Pancreas (tissue), 10 donors: ENCODE measurements at places on chromosomes 3 and 15. TPM values are rescaled to one million over a fixed set of nuclear protein-coding genes. Genes with fewer than 3 reads are reported as not detected.

GRCh38 chr3:176794406-176794805, 402.9 kb downstream of the TBL1XR1 start:
- no peak for DNase-seq

Gene WNT5A
- 1.2 TPM for polyA plus RNA-seq

Gene WWTR1
- polyA plus RNA-seq, result 18.9 TPM

DNA sequence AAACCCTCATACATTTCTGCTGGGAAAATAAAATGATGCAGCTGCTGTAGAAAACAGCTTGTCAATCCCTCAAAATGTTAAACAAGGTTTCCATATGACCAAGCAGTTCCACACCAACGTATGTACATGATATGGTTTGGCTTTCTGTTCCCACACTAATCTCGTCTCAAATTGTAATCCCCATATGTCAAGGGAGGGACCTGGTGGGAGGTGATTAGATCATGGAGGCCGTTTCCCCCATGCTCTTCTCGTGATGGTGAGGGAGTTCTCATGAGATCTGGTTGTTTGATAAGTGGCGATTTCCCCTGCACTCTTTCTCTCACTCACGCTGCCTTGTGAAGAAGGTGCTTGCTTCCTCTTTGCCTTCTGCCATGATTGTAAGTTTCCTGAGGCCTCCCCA, 100.6 kb upstream of the SLC24A5 start:
- DNase-seq, result no peak

Gene SPTBN5
- polyA plus RNA-seq, result 9.5 TPM

DNA sequence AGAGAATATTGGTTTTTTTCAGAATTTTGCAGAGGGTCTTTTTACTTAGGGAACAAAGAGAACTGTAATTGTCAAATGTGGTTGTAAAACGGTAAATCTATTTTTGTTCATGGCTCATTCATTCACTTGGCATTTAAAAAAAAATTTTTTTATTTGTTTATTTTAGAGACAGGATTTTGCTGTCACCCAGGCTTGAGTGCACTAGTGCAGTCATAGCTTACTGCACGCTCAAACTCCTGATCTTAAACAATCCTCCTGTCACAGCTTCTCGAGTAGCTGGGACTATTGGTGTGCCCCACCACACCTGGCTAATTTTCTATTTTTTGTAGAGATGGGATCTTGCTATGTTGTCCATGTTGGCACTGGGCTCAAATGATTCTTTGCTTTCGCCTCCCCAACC, 301.8 kb downstream of the LPP start:
- no peak for DNase-seq

- DNase-seq, result no peak
These were observed 56.4 kb downstream of the UMPS start for GRCh38 chr3:124786511-124787241.

Gene LRRFIP2
- 22.4 TPM for polyA plus RNA-seq

GRCh38 chr3:20073683-20074082, 33.4 kb downstream of the KAT2B start:
- no peak for DNase-seq

GRCh38 chr3:184030536-184030935, 1.0 kb upstream of the HTR3D start:
- no peak for DNase-seq

DNA sequence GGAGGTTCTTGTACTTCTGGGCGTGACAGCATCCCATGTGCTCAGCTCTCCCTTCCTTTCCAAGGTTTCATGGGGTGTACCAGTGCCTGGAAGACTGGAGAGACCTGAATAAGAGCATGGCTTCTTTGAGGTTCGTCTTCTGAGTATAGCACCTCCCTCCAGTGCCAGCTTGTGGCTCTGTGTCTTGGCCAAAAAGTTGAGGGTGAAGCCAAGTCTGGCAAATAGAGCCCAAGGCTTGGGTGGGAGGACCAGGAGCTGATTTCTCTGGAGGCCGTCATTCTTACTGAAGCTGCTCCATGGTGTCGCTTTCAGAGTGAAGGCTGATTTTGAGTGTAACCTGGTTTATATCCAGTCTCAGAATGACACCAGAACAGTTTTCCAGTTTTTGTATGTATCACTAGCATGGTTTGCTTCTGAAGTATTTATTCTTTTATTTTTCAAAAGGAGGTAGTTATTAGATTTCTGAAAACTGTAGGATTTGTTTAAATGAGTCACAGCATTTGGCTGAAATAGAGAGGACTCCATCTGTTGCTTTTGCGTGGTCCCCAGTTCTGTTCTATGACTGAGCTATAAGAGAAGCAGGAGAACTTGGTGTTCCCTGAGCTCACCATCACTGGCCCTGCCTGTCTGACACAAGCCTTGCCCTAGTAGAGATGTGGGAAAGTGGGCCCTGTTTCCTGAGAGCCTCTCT, 47.2 kb downstream of the BSN start:
- no peak for DNase-seq
